Stomach (tissue), 19 donors: ENCODE measurements at places on chromosomes 2 and 18. TPM values are rescaled to one million over a fixed set of nuclear protein-coding genes. Genes with fewer than 3 reads are reported as not detected.

TUBB8B gene
- not detected for polyA plus RNA-seq

GRCh38 chr2:149100739-149101699 is 62.5 kb downstream of the LYPD6B start:
- H3K36me3 ChIP-seq = no peaks in the 10 kb centered on the region
- H3K27ac ChIP-seq = no peak overlapping the region
- H3K4me3 ChIP-seq = no peak overlapping the region
- no peak for DNase-seq
- H3K27me3 ChIP-seq = no peaks in the 10 kb centered on the region

GRCh38 chr2:190481339-190481738 is 53.2 kb downstream of the NEMP2 start:
- DNase-seq = no peak
- peaks cover 13% of the 10 kb centered on the region for H3K4me1 ChIP-seq
- H3K4me3 ChIP-seq = no peak overlapping the region
- no peaks in the 10 kb centered on the region for H3K36me3 ChIP-seq
- no peak overlapping the region for H3K27ac ChIP-seq
- no peaks in the 10 kb centered on the region for H3K27me3 ChIP-seq

DNA sequence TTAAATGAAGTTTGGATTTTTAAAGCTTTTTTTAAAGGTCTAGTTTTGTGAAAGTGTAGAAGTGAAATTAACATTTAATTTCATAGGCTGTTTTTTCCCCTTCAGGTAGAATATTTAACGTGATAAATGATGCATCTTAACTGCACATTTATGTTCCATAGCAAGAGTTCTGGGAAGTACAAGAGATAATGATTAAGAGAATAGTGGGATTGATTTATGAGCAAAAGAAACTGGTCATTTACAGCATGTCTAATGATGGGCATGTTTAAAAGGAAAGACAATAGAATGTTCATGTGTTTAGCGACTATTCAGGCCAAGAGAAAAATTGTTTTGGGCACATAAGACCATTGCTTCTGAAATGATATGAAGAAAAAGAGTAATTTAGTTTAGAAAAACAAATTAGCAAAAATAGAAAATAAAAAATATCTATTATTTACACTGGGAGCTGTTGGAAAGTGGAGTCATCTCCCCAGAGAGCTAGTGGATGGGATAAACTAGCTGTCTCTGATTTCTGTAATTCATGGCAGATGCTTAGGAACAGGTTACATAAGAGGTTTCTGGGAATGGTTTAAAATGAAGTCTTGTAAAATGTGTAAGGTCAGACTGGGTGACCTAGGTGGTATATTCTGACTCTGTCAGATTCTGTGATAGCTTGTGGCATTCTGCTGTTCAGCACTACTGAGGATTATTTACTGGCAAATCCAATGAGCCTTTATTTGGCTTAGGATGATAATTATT is 60.7 kb downstream of the WDR7 start:
- H3K4me3 ChIP-seq = no peak overlapping the region
- no peaks in the 10 kb centered on the region for H3K36me3 ChIP-seq
- no peak for DNase-seq
- no peaks in the 10 kb centered on the region for H3K27me3 ChIP-seq
- H3K27ac ChIP-seq = no peak overlapping the region
- no peaks in the 10 kb centered on the region for H3K4me1 ChIP-seq

- DNase-seq = peak; percentile 65
- peak overlapping the region; percentile 93 for H3K27ac ChIP-seq
- no peaks in the 10 kb centered on the region for H3K36me3 ChIP-seq
- H3K4me3 ChIP-seq = peak overlapping the region; percentile 69
- peaks cover 19% of the 10 kb centered on the region for H3K27me3 ChIP-seq
Measured at GRCh38 chr2:29115797-29116781, 874 bp downstream of the CLIP4 start.

GRCh38 chr18:6610466-6610865 is 119.0 kb upstream of the ARHGAP28 start:
- H3K27me3 ChIP-seq = no peaks in the 10 kb centered on the region
- H3K27ac ChIP-seq = no peak overlapping the region
- peaks cover 6% of the 10 kb centered on the region for H3K4me1 ChIP-seq
- no peaks in the 10 kb centered on the region for H3K36me3 ChIP-seq
- H3K4me3 ChIP-seq = no peak overlapping the region
- no peak for DNase-seq

DNA sequence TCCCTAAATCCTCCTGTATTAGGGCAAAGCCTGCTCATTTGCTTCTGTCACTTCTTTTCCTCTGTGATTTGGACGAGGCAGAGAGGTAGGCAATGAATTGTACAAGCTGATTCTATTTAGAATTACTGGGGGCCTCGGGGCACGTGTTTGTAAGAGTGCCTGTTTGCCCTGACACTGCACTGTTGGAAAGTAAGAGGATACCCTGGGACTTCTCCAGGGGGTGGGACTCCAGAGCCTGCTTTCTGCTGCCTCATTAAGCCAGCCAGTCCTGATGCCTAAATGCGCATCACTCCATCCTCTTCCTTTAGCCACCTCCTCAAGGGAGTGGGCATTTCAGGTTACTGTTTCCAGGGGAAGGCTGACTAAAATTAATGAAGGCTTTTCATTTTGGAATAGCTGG is 134.3 kb downstream of the TDRD15 start:
- DNase-seq = no peak
- no peaks in the 10 kb centered on the region for H3K4me1 ChIP-seq
- H3K36me3 ChIP-seq = no peaks in the 10 kb centered on the region

DNA sequence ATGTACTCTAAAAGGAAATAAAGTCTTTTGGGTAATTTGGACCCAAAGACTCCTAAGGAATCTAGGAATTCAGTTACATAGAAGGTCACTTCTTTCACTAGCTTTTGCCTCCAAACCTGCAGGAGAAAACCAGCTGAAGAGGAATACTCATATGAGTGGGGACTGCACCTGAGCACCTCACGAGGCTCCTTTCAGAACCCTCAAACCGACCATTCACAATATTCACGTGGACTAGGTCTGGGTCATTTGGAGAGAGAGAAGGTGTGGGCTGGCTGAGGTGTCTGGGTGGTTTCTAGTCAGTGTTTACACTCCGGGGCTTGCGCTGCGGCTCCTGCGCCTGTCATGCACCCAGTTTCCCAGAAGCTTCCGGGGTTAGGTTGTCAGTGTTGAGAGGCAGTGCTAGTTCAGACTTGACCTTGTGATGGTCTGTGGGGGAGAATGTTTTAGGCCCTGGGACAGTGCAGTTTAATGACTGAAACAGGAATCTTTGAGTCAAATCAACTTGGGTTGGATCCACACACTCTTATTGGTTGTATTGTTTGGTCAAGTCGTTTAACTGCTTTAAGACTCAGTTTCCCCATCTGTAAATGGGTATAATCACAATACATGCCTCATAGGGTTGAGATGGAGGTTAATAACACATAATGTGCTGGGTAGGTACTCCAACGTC is 78.4 kb downstream of the LIMS1 start:
- H3K4me1 ChIP-seq = peaks cover 70% of the 10 kb centered on the region
- H3K27ac ChIP-seq = peak overlapping the region; percentile 50
- H3K4me3 ChIP-seq = no peak overlapping the region
- H3K27me3 ChIP-seq = no peaks in the 10 kb centered on the region
- H3K36me3 ChIP-seq = no peaks in the 10 kb centered on the region
- DNase-seq = no peak

- no peak overlapping the region for H3K27ac ChIP-seq
- H3K4me3 ChIP-seq = no peak overlapping the region
- no peak for DNase-seq
- H3K36me3 ChIP-seq = peaks cover 73% of the 10 kb centered on the region
Measured at GRCh38 chr18:26056291-26056690, 34.1 kb downstream of the SS18 start.

GRCh38 chr18:13258921-13259320 is 40.4 kb downstream of the LDLRAD4 start:
- peaks cover 19% of the 10 kb centered on the region for H3K4me1 ChIP-seq
- peaks cover 2% of the 10 kb centered on the region for H3K36me3 ChIP-seq
- DNase-seq = no peak
- H3K4me3 ChIP-seq = no peak overlapping the region

ALKAL2 gene
- 6.8 TPM for polyA plus RNA-seq

DNA sequence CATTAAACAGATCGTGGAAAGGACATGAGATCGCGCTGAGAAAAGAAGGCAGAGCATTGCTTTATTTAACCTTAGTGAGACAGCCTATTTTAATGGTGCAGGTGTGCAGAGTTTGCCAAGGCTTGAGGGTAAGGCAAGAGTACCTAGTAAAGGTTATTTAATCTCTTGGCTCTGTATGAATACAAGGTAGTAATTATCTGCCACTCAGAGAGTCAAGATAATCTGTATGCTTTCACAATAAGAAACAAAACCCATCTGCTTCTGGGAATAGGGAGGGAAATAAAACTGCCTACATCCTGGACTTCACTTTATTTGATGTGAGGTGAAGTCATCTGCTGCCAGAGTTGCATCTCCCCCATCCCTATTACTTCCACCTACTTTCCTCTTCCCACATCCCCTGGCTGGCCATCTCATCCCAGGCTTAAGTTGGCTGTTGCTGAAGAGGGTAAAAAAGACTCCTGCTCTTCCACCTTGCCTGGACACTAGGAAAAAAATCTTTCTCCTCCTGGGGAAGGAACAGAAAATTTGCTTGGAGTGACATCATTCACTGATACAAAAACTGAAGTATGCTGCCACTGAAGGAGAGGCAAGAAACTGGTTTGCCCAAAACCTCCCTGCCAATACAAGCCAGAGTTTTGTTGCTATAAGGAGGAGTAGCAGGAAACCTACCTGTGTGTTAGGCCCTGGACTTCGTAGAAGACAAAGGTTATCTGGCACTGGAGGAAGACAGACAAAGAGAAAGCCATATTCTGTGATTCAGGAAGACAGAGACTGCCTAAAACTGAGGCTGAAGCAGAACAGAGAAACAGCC is 35.8 kb upstream of the ARHGAP25 start:
- no peak for DNase-seq
- H3K27me3 ChIP-seq = no peaks in the 10 kb centered on the region
- H3K4me1 ChIP-seq = no peaks in the 10 kb centered on the region
- no peaks in the 10 kb centered on the region for H3K36me3 ChIP-seq
- no peak overlapping the region for H3K27ac ChIP-seq
- no peak overlapping the region for H3K4me3 ChIP-seq

GALNT14 gene
- 15.6 TPM for polyA plus RNA-seq

UGT1A10 gene
- polyA plus RNA-seq = 1.8 TPM

DNA sequence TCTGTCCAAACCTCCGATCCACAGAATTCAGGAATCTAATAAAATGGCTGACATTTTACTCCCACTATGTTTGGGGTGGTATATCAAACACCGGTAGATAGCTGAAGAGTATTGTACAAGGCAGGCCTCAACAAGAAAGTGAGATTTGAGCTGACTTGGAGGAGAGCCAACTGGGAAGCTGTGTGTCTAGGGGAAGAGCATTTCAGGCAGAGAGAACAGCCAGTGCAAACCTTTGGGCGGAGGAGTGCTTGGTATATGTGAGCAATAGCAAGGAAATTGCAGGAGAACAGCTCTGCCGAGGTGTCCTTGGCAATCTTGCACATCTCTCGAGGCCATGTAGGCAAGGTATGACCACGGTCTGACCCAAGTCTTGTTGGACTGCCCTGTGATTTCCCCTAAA is 1.8 kb upstream of the MERTK start:
- H3K4me1 ChIP-seq = peaks cover 48% of the 10 kb centered on the region
- H3K36me3 ChIP-seq = no peaks in the 10 kb centered on the region
- H3K27ac ChIP-seq = no peak overlapping the region
- no peaks in the 10 kb centered on the region for H3K27me3 ChIP-seq
- H3K4me3 ChIP-seq = no peak overlapping the region

SPTBN1 gene
- polyA plus RNA-seq = 33.6 TPM

- H3K4me3 ChIP-seq = no peak overlapping the region
- no peak overlapping the region for H3K27ac ChIP-seq
- H3K36me3 ChIP-seq = no peaks in the 10 kb centered on the region
Measured at GRCh38 chr2:219119422-219120043, 41.1 kb downstream of the NHEJ1 start.

PLEKHH2 gene
- polyA plus RNA-seq = 2.6 TPM

GRCh38 chr2:215098875-215099274 is 39.6 kb downstream of the ABCA12 start:
- no peaks in the 10 kb centered on the region for H3K27me3 ChIP-seq
- H3K27ac ChIP-seq = no peak overlapping the region
- H3K4me3 ChIP-seq = no peak overlapping the region
- H3K36me3 ChIP-seq = no peaks in the 10 kb centered on the region
- no peaks in the 10 kb centered on the region for H3K4me1 ChIP-seq
